ENCODE measurements at places on chromosomes 11 and 22. TPM values are rescaled to one million over a fixed set of nuclear protein-coding genes. Genes with fewer than 3 reads are reported as not detected.

Gene FAM180B
- total RNA-seq: not detected

Gene C22orf15
- total RNA-seq: not detected

Gene SWAP70
- total RNA-seq: 19.8 TPM

Gene ANKRD13D
- 30.4 TPM for total RNA-seq

- no peak overlapping the region for H3K4me3 ChIP-seq
- DNase-seq: no peak
- no peaks in the 10 kb centered on the region for H3K36me3 ChIP-seq
- H3K27ac ChIP-seq: no peak overlapping the region
- H3K27me3 ChIP-seq: no peaks in the 10 kb centered on the region
These were observed 1920.0 kb upstream of the RAG2 start for GRCh38 chr11:38517991-38518390.

GRCh38 chr11:96180341-96180740, 162.7 kb downstream of the MAML2 start:
- no peaks in the 10 kb centered on the region for H3K36me3 ChIP-seq
- H3K27ac ChIP-seq: no peak overlapping the region
- no peak overlapping the region for H3K4me3 ChIP-seq
- no peak for DNase-seq

DNA sequence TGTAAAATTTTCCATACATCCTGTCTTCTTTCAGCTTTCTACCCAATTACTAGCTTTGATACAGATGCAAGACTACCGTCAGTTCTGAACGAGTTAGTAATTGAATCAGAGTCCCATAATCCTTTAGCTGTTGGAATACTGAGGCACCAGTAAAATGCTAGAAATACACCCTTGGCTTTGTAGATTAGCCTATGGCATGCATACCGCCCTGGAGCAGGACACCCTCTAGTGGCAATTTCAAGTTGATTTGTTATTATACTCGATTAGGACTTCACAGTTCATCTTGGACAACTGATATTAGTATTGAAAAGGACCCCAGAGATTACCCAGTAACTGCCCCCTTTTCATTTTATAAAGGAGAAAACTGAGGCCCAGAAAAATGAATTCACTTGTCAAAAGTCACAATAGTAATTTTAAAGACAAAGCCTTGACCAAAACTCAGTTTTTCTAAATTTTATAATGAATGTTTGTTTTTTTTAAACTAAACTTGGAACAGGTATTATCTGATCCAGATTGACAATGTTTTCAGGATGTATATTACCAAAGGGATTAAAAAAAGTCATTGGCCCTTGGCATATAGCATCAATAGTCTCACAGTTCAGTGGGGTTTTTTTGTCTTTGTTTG, 72.6 kb downstream of the HIPK3 start:
- peaks cover 25% of the 10 kb centered on the region for H3K36me3 ChIP-seq
- peak; percentile 88 for DNase-seq
- no peak overlapping the region for H3K27ac ChIP-seq
- no peaks in the 10 kb centered on the region for H3K27me3 ChIP-seq
- H3K4me3 ChIP-seq: no peak overlapping the region
